ENCODE measurements at places on chromosomes 2 and 18.

GRCh38 chr2:120641366-120641771 lies 94.3 kb upstream of the GLI2 start:
- no peak for DNase-seq

DNA sequence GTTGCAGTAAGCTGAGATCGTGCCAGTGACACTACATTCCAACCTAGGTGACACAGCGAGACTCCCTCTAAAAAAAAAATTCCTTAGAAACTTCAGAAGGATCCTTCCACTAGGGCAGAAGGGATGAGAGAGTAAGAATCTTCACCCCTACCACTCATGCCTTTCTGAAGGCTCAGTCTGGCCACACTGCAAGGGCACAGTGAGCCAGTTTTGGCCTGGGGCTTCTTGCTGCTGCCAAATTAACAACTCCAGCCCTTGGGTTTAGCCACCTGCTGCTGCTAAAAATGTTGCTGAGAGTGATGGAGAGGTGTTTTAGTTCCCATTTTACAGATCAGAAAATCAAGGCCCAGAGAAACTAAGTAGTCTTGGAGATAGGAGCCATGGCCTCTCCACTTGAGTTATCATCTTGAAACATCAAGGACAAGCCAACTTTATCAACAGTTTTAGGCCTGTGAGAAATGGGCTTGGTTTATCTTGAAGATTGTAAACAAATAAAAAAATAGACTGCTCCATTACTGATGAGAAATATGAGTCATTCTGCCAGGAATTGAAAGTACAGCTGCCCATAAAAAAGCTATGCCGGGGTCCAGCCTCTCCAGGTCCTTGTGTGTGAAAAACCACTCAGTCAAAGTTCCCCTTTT lies 31.9 kb upstream of the CASP8 start:
- no peak for DNase-seq

DNA sequence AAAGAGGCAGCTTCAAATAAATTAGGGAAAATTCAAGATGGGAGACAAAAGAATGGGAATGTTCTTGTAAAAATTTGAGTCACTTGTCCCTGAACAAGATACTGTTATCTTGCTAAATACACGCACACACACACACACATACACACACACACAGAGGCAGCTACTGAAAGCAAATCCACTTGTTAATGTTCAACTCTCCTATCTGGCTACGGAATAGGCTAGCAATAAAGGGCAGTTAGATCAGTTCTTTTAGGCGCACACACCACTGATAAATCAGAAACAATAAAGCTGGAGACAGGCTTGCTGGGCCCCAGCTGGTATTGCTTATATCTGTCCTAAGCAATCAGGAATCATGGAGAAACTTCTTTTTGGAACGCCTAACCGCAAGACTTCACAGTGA lies 461.6 kb downstream of the BCL11A start:
- no peak for DNase-seq

GRCh38 chr2:160551259-160551658 lies 57.7 kb upstream of the RBMS1 start:
- no peak for DNase-seq

GRCh38 chr18:28767727-28768211 lies 590.8 kb upstream of the CDH2 start:
- no peak for DNase-seq

GRCh38 chr18:80231616-80232015 lies 15.7 kb downstream of the PARD6G start:
- no peak for DNase-seq

- no peak for DNase-seq
These were observed 46.5 kb downstream of the TMEFF2 start for GRCh38 chr2:192148241-192148619.

DNA sequence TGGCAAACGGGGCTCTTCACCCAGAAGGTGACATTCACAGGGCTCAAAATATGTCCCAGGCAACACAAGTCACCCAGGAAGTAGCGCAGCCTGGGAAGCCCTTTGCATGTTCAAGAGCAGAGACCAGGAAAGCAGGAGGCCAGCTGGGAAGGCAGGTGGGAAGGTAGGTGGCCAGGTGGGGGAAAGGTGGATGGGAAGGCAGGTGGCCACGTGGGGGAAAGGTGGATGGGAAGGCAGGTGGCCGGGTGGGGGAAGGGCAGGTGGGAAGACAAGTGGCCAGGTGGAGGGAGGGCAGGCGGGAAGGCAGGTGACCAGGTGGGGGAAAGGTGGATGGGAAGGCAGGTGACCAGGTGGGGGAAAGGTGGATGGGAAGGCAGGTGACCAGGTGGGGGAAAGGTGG lies 102.7 kb downstream of the ZNF516 start:
- DNase-seq, result no peak

DNA sequence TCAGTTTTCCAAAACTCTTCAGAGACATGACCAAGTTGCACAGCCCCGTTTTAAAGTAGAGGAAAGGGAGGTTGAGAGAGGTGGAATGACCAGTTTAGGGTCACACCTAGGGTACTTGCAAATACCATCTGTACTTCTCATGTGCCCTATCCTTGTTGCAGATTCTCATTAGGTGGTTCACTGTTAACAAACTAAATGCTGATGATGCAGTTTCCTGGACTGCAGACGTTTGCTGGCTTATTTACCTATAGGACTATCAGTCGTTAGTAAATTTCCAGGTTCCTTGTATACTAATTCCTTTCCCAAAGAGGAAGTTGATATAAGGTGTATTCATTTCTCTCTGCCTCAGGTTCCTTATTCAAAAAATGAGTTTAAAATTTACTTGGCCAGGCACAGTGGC lies 1.4 kb downstream of the FARP2 start:
- no peak for DNase-seq

GRCh38 chr18:28036488-28036887 lies 140.4 kb downstream of the CDH2 start:
- DNase-seq, result no peak
